ENCODE measurements at places on chromosomes 12 and 14. TPM values are rescaled to one million over a fixed set of nuclear protein-coding genes. Genes with fewer than 3 reads are reported as not detected.

- DNase-seq, result no peak
- H3K36me3 ChIP-seq, result peaks cover 24% of the 10 kb centered on the region
- H3K4me1 ChIP-seq, result peaks cover 30% of the 10 kb centered on the region
- H3K4me3 ChIP-seq, result peak overlapping the region; percentile 97
These were observed 648 bp downstream of the SNX6 start for GRCh38 chr14:34629344-34629656.

GRCh38 chr12:62434494-62435302 is 31.9 kb upstream of the MON2 start:
- H3K4me1 ChIP-seq, result peaks cover 17% of the 10 kb centered on the region
- no peaks in the 10 kb centered on the region for H3K27me3 ChIP-seq
- peak; percentile 7 for DNase-seq
- H3K36me3 ChIP-seq, result no peaks in the 10 kb centered on the region

Gene OR4M1
- not detected for polyA plus RNA-seq

DNA sequence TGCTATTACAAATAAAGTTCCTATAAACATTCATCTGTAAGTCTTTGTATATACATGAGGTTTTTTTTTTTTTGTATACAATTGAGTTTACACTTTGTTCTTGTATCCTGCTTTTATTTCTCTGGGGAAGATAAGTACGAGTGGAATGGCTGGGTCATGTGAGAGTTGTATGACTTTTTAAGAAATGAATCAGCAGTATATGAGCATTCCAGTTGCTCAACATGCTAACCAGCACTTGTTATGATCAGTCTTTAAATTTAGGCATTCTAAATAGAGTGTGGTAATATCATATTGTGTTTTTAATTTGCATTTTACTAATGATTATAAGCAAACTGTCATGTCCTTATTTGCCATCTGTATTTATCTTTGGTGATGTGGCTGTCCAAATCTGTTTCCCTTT is 44.7 kb upstream of the AMIGO2 start:
- no peaks in the 10 kb centered on the region for H3K4me1 ChIP-seq
- no peak overlapping the region for H3K27ac ChIP-seq
- no peaks in the 10 kb centered on the region for H3K36me3 ChIP-seq
- no peaks in the 10 kb centered on the region for H3K27me3 ChIP-seq

GRCh38 chr12:10304161-10304574 is 3.5 kb upstream of the KLRD1 start:
- H3K27me3 ChIP-seq, result no peaks in the 10 kb centered on the region
- H3K27ac ChIP-seq, result no peak overlapping the region
- no peak for DNase-seq

GRCh38 chr12:84046859-84047258 is 865.7 kb downstream of the SLC6A15 start:
- H3K27ac ChIP-seq, result no peak overlapping the region
- no peaks in the 10 kb centered on the region for H3K36me3 ChIP-seq
- H3K4me3 ChIP-seq, result no peak overlapping the region
- H3K27me3 ChIP-seq, result no peaks in the 10 kb centered on the region
- DNase-seq, result no peak
- no peaks in the 10 kb centered on the region for H3K4me1 ChIP-seq

- no peaks in the 10 kb centered on the region for H3K36me3 ChIP-seq
- H3K4me3 ChIP-seq, result no peak overlapping the region
- H3K4me1 ChIP-seq, result peaks cover 20% of the 10 kb centered on the region
- H3K27me3 ChIP-seq, result no peaks in the 10 kb centered on the region
- DNase-seq, result no peak
These were observed 91.9 kb upstream of the CPM start for GRCh38 chr12:69024907-69025306.

- H3K27me3 ChIP-seq, result no peaks in the 10 kb centered on the region
- H3K36me3 ChIP-seq, result no peaks in the 10 kb centered on the region
- H3K27ac ChIP-seq, result no peak overlapping the region
- no peak overlapping the region for H3K4me3 ChIP-seq
- no peak for DNase-seq
These were observed 115.6 kb downstream of the DIP2B start for GRCh38 chr12:50620109-50620977.

Gene E2F7
- polyA plus RNA-seq, result not detected

Gene ZDHHC22
- not detected for polyA plus RNA-seq

DNA sequence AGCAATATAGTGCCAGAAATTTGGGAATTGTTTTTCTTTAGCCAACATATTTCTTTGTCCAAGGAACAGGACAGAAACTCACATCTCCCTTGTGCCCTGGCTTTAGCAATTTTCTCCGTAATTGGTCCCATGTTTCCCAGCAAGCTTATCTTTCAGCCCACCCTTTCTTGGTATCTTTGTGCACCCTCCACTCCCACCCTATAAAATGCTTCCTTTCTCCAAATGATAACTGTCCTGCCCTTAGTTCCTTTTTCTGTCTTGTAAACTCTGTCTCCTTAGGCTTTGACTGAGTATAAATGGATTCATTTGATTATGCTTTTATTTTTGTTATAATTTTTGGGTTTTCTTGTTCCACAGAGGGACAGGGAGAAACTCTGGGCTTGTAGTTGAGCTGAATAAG is 442.8 kb downstream of the ATP23 start:
- H3K27ac ChIP-seq, result no peak overlapping the region
- no peaks in the 10 kb centered on the region for H3K27me3 ChIP-seq
- no peak overlapping the region for H3K4me3 ChIP-seq
- H3K4me1 ChIP-seq, result no peaks in the 10 kb centered on the region
- no peak for DNase-seq
- no peaks in the 10 kb centered on the region for H3K36me3 ChIP-seq

Gene KCNMB4
- polyA plus RNA-seq, result 0.23 TPM

- no peaks in the 10 kb centered on the region for H3K4me1 ChIP-seq
- no peaks in the 10 kb centered on the region for H3K27me3 ChIP-seq
- peaks cover 20% of the 10 kb centered on the region for H3K36me3 ChIP-seq
- H3K4me3 ChIP-seq, result no peak overlapping the region
These were observed 33.3 kb downstream of the KCTD10 start for GRCh38 chr12:109443794-109444193.

DNA sequence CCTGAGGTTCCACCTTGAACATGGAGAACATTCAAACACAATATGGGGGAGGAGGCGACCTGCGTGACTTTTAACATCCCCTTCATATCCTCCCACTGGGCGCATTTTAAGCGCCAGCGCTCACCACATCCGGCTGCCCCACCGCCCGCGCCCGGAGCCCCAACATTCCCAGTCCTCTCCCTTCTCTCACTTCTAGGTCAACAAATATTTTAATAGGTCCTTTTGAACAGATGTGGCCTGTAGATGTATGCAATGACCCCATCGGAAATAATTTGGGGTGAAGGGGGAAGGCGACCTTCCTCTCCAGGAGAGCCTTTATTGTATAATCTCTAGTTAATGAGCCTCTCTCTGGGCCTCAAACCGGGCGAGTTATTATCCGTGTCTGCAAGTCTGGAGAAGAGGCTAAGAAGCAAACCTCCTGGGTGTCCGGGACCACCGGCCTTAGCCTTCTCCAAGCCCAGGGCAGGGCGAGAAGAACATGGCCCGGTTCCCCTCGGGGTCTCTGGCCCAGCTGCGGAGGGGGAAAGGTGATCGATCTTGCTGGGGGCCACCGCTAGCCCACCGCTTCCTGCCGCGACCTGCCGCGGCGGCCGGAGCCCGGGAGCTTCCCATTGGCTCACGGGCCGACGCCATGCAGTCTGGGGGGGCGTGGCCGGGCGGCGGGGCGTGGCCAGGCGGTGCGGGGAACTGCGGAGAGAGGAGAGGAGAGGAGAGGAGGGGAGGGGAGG is 83.2 kb upstream of the HMGA2 start:
- no peaks in the 10 kb centered on the region for H3K36me3 ChIP-seq
- no peak overlapping the region for H3K27ac ChIP-seq
- peaks cover 36% of the 10 kb centered on the region for H3K27me3 ChIP-seq
- peaks cover 11% of the 10 kb centered on the region for H3K4me1 ChIP-seq
- H3K4me3 ChIP-seq, result peak overlapping the region; percentile 86

Gene PEX5
- 4.3 TPM for polyA plus RNA-seq

GRCh38 chr12:41407232-41407799 is 219.2 kb downstream of the PDZRN4 start:
- no peak for DNase-seq
- H3K36me3 ChIP-seq, result no peaks in the 10 kb centered on the region
- no peak overlapping the region for H3K4me3 ChIP-seq
- no peak overlapping the region for H3K27ac ChIP-seq
- no peaks in the 10 kb centered on the region for H3K27me3 ChIP-seq

Gene PKP2
- polyA plus RNA-seq, result 0.45 TPM

GRCh38 chr14:73263606-73264005 is 26.3 kb downstream of the PAPLN start:
- no peak overlapping the region for H3K27ac ChIP-seq
- H3K36me3 ChIP-seq, result no peaks in the 10 kb centered on the region
- no peak overlapping the region for H3K4me3 ChIP-seq
- no peaks in the 10 kb centered on the region for H3K4me1 ChIP-seq

GRCh38 chr12:52230364-52231281 is 2.4 kb upstream of the KRT7 start:
- H3K4me1 ChIP-seq, result peaks cover 29% of the 10 kb centered on the region
- H3K27me3 ChIP-seq, result peaks cover 11% of the 10 kb centered on the region
- H3K4me3 ChIP-seq, result no peak overlapping the region
- no peaks in the 10 kb centered on the region for H3K36me3 ChIP-seq
- DNase-seq, result no peak

GRCh38 chr12:121111684-121112083 is 21.0 kb upstream of the P2RX7 start:
- H3K27me3 ChIP-seq, result no peaks in the 10 kb centered on the region
- no peak for DNase-seq
- H3K27ac ChIP-seq, result no peak overlapping the region
- H3K4me3 ChIP-seq, result no peak overlapping the region
- H3K36me3 ChIP-seq, result no peaks in the 10 kb centered on the region

Gene NOC4L
- polyA plus RNA-seq, result 17.9 TPM

Gene LRRC10
- not detected for polyA plus RNA-seq

Gene LHX5
- not detected for polyA plus RNA-seq

DNA sequence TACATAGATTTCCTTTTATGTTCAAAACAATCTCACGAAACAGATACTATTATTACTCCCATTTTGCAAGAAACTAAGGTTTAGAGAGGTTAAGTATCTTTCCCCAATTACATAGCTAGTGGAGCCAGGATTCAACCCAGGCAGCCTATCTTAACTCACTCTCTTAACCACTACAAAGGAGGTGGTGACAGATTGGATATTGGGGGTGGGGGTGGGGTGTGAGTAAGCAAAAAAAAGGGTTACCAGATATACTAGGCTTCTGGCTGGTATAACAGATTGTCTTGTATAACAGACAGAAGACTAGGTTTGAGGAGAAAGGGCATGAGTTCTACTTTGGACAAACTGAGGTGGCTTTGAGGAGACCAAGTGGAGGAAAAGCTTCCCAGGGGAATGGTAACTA is 2.1 kb downstream of the GMFB start:
- H3K27me3 ChIP-seq, result no peaks in the 10 kb centered on the region
- no peak overlapping the region for H3K4me3 ChIP-seq
- peaks cover 17% of the 10 kb centered on the region for H3K36me3 ChIP-seq
- DNase-seq, result no peak
- H3K27ac ChIP-seq, result peak overlapping the region; percentile 40

DNA sequence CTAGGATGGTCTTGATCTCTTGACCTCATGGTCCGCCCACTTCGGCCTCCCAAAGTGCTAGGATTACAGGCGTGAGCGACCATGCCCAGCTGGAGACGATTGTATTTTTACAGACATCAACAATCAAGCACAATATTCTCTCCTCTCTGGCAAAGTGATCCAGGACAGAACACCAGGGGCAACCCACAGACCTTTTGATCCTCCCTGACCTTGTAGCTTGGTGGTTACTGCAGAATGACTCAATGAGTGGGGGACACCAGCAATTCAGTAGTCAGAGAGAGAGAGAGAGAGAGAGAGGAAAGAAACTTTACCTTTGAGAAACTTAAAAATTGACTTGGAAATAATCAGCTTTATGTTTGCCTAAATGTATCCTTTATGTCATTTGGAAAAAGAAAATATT is 51.2 kb downstream of the DRAM1 start:
- H3K36me3 ChIP-seq, result no peaks in the 10 kb centered on the region
- DNase-seq, result peak; percentile 20
- peaks cover 46% of the 10 kb centered on the region for H3K4me1 ChIP-seq

- DNase-seq, result no peak
- H3K27me3 ChIP-seq, result no peaks in the 10 kb centered on the region
- H3K36me3 ChIP-seq, result peaks cover 19% of the 10 kb centered on the region
- H3K27ac ChIP-seq, result no peak overlapping the region
These were observed 10.1 kb downstream of the FBXL14 start for GRCh38 chr12:1584326-1584725.

Gene INHBE
- not detected for polyA plus RNA-seq

Gene SLC5A8
- not detected for polyA plus RNA-seq

DNA sequence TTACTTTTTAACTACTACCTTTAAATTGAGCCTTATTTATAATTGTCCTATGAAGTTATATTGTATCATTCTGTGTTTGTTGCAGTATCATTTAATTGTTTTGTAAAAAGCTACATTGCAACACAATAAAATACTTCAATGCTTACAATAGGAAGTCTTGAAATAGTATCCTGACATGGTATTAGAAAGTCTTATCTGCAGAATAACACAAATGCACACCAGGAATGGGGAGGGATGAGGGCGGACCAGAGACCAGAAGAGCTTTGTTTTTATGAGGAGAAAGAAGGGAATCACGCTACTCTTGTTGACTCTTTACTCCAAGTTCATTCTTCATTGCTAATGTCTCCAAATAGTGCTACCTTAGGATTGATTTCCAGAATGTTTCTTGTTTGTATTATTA is 120.2 kb downstream of the MON2 start:
- H3K4me1 ChIP-seq, result no peaks in the 10 kb centered on the region
- no peak overlapping the region for H3K27ac ChIP-seq
- H3K36me3 ChIP-seq, result peaks cover 22% of the 10 kb centered on the region
- no peak for DNase-seq
- H3K27me3 ChIP-seq, result no peaks in the 10 kb centered on the region
- no peak overlapping the region for H3K4me3 ChIP-seq

Gene CCDC38
- not detected for polyA plus RNA-seq

DNA sequence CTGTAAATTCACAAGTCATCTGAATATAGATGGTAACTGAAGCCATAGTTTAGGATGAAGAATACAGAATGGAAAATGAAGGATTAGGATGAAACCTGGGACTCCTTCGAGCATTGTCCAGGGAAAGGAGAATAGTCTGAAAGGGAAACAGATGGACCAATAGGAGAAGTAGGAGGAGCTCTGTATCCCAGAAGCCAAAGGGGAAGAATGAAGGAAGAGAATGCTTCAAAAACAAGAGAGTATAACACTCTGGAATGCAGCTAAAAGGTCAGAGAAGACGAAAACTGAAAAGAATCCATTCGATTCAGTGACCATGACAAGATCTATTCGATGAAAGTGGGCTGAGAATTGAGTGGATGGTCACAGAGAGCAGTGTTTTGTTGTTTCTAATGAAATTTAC is 1.0 kb downstream of the GMFB start:
- DNase-seq, result no peak
- no peaks in the 10 kb centered on the region for H3K27me3 ChIP-seq
- H3K27ac ChIP-seq, result peak overlapping the region; percentile 93
- peak overlapping the region; percentile 73 for H3K4me3 ChIP-seq
- H3K4me1 ChIP-seq, result peaks cover 52% of the 10 kb centered on the region

DNA sequence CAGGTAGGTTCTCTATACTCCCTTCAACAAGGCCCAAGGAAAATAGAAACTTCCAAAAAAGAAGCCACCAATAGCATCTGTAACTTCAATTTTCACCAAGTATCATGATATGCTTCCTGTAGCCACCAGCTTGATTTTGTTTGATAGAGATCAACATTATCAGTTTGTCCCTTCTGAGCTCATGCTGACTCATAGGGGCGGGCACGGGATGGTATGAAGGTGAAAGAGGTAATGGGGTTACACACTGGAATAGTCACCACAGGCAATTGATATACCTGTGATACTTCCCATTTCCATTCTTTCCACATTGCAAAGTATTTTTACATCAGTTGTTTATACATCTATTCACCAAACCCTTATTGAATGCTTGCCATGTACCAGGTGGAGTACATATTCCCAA is 134.1 kb downstream of the KCNA5 start:
- H3K27me3 ChIP-seq, result no peaks in the 10 kb centered on the region
- no peaks in the 10 kb centered on the region for H3K36me3 ChIP-seq
- no peak for DNase-seq
- H3K4me3 ChIP-seq, result no peak overlapping the region
- no peaks in the 10 kb centered on the region for H3K4me1 ChIP-seq

Gene PPP1R1A
- polyA plus RNA-seq, result not detected
